A172 (cell line): ENCODE measurements at places on chromosomes 7 and 10. TPM values are rescaled to one million over a fixed set of nuclear protein-coding genes. Genes with fewer than 3 reads are reported as not detected.

- DNase-seq = no peak
Measured at GRCh38 chr7:81462672-81463071, 307.2 kb downstream of the HGF start.

- DNase-seq = no peak
Measured at GRCh38 chr10:71842422-71842821, 8.6 kb downstream of the PSAP start.

- no peak for DNase-seq
Measured at GRCh38 chr10:95466436-95466835, 94.7 kb downstream of the SORBS1 start.

DNA sequence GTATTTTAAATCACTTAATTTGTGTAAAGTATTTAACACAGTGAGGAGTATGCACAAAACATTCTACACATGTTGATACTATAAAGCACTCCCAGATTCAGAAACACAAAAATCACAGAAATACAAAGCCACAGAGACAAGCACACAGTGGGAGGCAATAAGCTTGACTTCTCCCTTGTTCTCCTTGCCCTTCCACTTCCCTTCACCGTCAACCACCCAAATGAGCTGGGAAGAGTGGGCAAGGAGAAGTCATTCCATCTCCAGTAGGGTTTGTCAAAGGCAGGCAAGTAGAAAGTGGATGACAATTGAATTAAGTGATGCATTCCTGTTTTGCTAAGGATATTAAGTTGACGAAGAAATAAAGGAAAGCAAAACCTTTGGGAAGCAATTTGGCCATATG lies 4.2 kb upstream of the TMEM139 start:
- no peak for DNase-seq

The HSPA12A gene
- total RNA-seq = 9.7 and 12.1 TPM in 2 replicates

The HOXA5 gene
- 0.98 and 1.9 TPM in 2 replicates for total RNA-seq

The PAPOLB gene
- not detected in 2 replicates for total RNA-seq
